ENCODE measurements at places on chromosomes 7 and 10. TPM values are rescaled to one million over a fixed set of nuclear protein-coding genes. Genes with fewer than 3 reads are reported as not detected.

The SLC13A1 gene
- not detected for total RNA-seq

The ZNF25 gene
- 7.9 TPM for total RNA-seq

The TMEM176A gene
- total RNA-seq: not detected

The ASB4 gene
- not detected for total RNA-seq

The CCDC136 gene
- 10.6 TPM for total RNA-seq

The OR13A1 gene
- not detected for total RNA-seq

The PLEKHS1 gene
- not detected for total RNA-seq

The LRRC18 gene
- not detected for total RNA-seq

The EEF1AKMT2 gene
- total RNA-seq: 21.5 TPM

The TAS2R3 gene
- total RNA-seq: 2.2 TPM

The SPDYE17 gene
- not detected for total RNA-seq

The FRG2B gene
- total RNA-seq: not detected

The RET gene
- 0.12 TPM for total RNA-seq

The SORCS1 gene
- total RNA-seq: not detected

The LRGUK gene
- 0.16 TPM for total RNA-seq

The EVX1 gene
- not detected for total RNA-seq

Data from activated CD4-positive, alpha-beta T cell treated with anti-CD3 and anti-CD28 coated beads, Interleukin-2, amount 10 ng/mL, durations not matched to agents 24 days and 14 days (primary cell).